ENCODE measurements at places on chromosomes 2 and 18. TPM values are rescaled to one million over a fixed set of nuclear protein-coding genes. Genes with fewer than 3 reads are reported as not detected.

The GFPT1 gene
- total RNA-seq, result 38.9 TPM

The MAP3K19 gene
- total RNA-seq, result not detected

The ITGA4 gene
- total RNA-seq, result 1.8 TPM

The PFN4 gene
- 0.32 TPM for total RNA-seq

The PDE11A gene
- total RNA-seq, result 4.4 TPM

The EMX1 gene
- total RNA-seq, result not detected

The RNF152 gene
- total RNA-seq, result 12.6 TPM

The MYO5B gene
- total RNA-seq, result 0.89 TPM

The SLC38A11 gene
- total RNA-seq, result 0.84 TPM

DNA sequence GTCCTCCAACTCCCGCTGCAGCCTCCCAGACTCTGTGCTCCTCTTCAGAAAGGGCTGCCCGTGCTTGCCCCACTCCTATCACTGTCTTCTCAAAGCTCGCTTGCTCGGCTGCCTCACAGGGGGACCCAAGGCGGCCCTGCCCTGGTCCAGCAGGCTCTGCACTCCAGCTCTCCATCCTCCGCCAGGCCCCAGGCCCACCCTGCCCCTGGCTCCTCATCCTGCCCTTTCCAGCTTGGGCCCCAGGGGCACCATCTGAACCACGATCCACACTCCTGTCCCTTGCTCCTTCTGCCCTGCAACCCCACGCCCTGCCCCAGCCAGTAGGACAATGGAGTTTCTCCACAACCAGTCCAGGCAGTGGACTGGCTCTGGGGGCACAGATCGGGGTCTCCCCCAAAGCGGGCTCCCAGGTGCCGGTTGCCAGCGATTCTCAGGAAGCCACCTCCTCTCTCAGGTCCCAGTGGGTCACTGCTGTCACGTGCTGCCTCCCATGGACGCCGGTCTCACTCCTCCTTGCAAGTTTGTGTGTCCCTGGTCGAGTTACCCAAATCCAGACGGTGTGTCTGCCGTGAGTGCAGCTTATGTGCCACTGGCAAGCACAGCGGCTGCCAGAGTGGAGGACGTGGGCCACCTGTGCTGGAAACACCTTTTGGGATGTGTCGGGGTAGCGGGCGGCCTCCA, 238.5 kb downstream of the HDAC4 start:
- DNase-seq, result no peak

DNA sequence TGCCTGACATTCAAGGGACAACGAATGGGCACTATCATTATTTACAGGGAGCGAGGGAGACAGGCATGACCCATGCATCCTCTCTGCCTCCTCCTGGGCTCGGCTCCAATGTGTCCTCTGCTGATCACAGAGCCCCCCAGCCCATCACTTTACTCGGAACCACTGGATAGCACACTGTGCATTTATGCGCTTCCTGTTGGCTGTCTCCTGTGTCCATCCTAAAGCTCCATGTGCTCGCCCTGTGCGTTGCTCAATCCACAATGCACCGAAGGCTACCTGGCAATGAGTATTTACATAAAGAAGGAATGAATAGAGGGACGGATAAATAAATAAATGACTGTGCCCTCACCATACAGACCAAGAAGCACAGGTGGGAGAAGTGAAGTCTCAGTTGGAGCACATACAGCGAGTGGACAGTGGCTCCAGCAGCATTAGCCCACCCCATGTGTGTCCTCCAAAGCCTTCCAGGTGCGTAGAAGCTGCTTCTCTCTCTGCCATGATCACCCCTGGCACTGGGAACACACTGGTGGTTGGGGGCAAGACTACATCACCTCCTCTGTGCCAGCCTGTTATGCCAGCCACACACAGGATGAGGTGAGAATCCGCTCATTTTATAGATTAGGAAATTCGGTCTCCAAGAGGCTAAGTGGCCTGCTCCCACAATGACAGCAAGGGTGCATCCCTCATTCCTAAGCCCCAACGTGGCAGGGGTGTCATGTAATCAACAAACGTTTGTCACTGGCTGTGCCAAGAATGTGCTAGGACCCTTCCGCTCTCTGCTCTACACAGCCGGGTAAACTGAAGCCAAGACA, 2.3 kb upstream of the GDF7 start:
- DNase-seq, result peak; percentile 9

DNA sequence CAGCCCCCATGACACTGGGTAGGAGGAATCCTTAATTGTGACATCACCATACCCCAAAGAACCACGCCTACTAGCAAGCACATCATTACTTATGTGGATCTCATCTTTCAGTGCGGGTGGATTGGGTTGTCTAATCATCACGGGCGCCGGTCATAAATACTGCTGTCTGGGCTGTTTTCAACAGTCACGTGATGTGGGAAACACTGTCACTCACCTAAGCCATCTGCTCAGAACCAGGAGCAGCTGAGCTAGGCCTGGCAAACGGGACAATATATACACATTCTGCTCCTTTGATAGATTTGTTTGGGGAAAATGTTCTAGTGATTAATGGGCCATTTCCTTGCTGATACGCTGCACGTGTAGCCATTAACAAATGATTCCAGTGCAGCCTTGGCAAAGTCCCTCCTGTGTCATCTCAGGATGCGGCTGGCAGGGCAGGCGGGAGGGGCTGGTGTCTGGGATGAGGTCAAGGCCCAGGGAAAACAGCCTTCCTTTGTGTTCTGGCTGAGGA, 145.9 kb upstream of the COPS8 start:
- DNase-seq, result no peak

DNA sequence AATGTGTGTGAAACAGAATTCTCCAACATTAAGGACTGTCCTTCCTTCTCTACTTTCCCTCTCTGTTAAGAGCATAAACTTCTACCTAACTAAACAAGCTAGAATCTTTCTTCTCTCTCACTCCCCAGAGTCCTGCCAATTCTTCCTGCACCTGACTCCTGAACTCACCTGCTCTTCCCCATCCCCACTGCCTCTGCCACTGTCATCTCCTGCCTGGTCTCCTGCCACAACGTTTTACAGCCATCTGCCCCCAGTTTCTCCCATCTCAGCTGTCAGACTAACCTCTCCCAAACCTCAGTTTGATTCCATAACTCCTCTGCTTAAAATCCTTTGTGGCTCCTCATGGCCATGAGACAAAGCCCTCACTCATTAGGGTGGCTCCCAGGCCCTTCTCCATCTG, 288.3 kb upstream of the FBXO11 start:
- DNase-seq, result no peak

GRCh38 chr2:191724015-191724414, 46.1 kb downstream of the NABP1 start:
- DNase-seq, result no peak

DNA sequence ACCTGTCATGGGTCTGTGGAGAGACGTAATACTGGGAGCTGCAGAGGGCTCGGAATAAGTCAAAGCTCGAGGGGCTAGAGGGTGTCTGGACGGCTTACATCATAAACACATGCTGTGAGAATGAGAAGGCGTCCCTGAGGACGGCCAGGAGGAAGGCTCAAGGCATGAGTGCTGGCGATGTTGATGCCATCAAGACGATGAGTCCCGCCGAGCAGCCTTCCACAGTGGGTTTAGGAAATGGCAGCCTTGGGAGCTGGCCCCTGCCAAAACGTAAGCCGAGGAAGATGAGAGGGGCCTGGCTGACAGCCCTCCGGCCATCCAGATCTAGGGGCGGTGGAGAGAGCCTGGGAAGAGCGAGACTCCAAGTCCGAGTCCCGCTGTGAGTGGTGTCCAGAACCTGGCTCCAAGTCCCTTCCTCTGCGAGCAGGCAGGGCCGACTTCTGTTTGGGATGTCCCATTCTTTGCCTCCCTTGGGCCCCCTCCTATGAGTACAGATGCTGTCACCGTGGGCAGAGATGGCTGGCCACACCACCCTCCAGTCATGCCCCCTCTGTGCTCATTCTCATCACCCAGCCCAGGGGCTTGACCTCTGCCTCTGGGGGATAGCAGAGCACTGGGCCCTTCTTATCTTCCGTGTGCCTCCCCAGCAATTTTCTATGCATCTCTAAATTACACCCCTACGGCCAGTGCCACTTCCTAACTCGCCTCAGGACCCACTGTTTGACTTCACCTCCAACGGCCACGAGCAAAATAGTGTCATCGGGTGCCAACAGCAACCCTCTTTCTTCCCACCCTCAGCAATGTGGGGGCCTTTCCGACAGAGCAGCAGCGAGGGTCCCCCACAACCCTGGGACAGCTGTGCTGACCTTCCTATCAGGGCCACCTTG, 175.7 kb downstream of the FAM210A start:
- no peak for DNase-seq

GRCh38 chr2:141699573-141699972, 431.2 kb downstream of the LRP1B start:
- no peak for DNase-seq

DNA sequence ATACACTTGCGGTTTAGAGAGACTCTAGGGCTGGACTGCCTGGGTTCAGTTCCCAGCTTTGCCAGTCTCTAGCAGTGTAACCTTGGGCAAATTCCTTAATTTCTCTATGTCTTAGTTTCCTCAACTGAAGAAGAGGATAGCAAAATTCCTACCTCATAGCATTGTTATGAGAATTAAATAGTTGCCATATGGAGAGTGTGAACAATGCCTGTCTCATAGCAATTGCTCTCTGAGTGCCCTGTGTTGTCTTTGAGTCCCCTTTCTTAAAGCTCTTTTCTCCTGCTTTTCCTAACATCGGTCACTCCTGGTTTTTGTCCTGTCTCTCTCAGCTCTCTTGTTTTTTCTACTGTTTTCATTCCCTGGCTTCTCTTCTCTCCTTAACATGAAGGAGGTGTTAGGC, 116.8 kb upstream of the ALPP start:
- no peak for DNase-seq

DNA sequence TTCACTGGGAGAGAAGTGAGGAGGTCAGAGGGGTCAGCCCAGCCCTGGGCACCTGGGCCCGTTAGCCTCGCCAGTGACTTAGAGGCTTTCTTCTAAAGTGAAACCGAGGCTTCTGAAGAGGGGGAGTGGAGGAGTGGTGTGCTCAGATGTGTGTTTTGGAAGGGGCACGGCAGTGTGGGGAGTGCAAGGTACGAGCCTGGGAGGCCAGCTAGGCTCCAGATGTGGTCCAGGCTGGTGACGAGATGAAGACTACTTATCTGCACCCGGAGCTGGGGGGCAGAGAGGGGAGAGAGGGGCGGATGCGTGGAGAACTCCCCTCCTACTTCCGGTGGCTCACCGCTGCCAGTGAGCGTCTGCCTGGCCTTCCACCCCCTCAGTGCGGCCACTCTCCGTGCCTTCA, 371.3 kb upstream of the HS6ST1 start:
- no peak for DNase-seq

Measured in Right ventricle myocardium inferior (tissue), 1 donor.